ENCODE measurements at places on chromosomes 3 and 15.
A peak's percentile ranks its signal among the peaks of the same experiment; 100 is the strongest.

GRCh38 chr15:96353930-96354730 is 23.6 kb downstream of the NR2F2 start:
- no peak for DNase-seq

GRCh38 chr3:33658991-33659848 is 58.8 kb downstream of the CLASP2 start:
- DNase-seq, result peak; percentile 62

DNA sequence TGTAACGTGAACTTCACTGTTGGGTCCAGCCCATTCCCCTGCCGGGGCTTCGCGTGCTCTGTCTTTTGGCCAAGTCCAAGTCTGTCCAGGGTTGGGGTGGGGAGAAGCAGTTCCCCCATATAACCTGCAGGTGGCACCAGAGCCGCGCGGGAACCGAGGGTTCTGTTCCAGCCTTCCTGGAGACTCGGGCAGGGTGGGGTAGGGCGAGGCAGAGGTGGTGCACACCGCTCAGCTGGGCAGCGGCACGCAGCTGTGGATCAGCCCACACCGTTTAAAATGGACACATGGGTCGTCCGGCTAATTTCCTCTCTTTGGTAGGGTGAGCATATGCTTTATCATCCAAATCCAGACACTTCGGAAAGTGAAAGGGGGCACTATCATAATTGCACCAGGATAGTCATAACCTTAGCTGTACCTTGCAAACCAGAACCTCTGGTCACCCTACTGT is 118.1 kb downstream of the TBC1D2B start:
- peak; percentile 78 for DNase-seq

GRCh38 chr15:90645873-90646575 is 71.1 kb upstream of the BLM start:
- no peak for DNase-seq

DNA sequence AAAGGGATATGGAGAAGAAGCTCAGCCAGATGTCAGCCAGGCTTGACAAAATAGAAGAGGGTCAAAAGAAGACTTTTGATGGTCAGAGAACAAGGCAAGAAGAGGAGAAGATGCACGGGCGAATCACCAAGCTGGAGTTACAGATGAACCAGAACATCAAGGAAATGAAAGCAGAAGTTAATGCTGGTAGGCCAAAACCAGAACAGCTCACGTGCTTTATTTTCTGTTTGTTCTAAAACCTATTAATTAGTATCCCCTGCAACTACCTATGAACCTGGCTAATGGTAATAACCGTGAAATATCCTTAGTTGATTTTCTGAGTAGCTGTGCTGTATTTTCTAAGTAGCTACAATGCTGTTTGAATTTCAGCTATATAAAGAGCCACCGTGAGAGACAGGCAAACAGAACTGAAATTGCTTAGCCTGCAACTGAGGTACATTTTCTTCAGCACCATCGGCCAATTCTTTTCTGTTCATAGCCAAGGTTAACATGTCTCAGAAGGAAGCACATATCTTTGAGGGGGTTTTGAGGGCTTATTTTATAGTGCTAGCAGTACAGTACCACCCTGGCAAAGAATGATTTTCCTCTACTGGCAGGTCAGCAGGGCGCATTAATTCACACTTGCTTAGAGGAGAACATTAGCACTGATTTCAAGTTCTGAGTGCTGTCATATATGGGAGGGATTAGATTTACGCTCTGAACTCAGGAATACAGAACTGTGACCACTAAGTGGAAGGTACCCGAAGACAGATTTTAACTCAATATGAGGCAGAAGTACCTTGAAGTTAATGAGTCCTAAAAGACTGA is 78.9 kb downstream of the FAM81A start:
- no peak for DNase-seq

Measured in hematopoietic multipotent progenitor cell treated with erythropoietin and hydrocortisone succinate and interleukin-3 and kit ligand, for 8 days (in vitro differentiated cells).